Fibroblast of skin of abdomen (primary cell): ENCODE measurements at places on chromosomes 5 and 9.

- no peak for DNase-seq
Measured at GRCh38 chr5:132825033-132825833, 5.2 kb downstream of the SHROOM1 start.

DNA sequence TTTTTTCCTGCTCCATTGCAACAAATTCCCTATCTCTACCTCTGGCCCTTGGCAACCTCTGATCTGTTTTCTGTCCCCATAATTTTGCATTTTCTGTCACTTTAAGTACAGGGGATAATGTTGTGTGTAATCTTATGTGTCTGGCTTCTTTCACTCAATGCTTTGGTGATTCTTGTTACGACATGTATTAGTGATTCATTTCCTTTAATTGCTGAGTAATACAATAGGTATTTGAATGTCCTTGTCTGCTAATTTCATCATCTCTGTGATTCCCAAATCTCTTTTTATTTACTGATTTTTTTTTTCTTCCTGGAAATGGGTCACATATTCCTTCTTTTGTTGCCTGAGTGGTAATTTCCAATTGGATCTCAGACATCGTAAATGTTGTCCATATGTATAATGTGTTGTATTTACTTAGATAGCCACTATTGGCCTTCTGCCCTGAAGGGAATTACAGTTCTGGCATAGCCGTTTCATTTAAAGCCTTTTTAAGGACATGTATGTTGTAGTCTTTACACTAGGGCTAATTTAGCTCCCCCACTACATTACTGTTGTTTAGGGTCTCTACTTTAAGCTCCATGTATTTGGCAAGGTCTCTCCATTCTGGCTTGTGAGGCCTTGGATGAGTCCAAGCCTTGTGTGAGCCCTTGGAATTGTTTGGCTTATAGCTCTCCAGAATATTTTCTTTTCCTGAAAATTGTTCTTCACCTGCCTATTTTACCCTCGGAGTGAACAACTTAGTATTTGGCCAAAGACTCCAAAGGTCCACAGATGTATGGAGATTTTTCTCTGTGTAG lies 683.8 kb downstream of the LRRC70 start:
- DNase-seq: peak; percentile 82

- no peak for DNase-seq
Measured at GRCh38 chr5:11909471-11909870, 5.2 kb upstream of the CTNND2 start.

- peak; percentile 61 for DNase-seq
Measured at GRCh38 chr5:111830333-111830732, 73.3 kb upstream of the NREP start.

- DNase-seq: peak; percentile 30
Measured at GRCh38 chr5:64229163-64229774, 63.6 kb downstream of the RNF180 start.

DNA sequence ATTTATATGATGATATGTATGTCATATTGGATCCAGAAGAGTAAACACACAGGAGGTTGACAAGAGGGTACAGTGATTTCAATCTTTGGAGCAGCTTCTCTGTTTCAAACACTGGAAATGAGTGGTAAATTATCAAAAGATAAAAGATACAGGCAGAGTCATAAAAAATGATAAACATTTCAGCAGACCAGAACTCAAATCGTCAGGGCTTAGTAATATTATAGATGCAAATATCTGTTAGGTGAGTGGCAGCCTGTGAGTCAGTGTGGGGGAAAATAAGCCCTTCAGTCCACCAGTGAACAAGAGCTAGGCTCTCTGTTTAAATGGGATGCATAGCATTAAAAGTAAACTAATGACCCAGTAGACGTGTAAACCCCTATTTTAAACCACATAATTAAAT lies 1378.1 kb downstream of the EFNA5 start:
- DNase-seq: peak; percentile 71

- peak; percentile 68 for DNase-seq
Measured at GRCh38 chr5:59115345-59115744, 532.5 kb downstream of the RAB3C start.

DNA sequence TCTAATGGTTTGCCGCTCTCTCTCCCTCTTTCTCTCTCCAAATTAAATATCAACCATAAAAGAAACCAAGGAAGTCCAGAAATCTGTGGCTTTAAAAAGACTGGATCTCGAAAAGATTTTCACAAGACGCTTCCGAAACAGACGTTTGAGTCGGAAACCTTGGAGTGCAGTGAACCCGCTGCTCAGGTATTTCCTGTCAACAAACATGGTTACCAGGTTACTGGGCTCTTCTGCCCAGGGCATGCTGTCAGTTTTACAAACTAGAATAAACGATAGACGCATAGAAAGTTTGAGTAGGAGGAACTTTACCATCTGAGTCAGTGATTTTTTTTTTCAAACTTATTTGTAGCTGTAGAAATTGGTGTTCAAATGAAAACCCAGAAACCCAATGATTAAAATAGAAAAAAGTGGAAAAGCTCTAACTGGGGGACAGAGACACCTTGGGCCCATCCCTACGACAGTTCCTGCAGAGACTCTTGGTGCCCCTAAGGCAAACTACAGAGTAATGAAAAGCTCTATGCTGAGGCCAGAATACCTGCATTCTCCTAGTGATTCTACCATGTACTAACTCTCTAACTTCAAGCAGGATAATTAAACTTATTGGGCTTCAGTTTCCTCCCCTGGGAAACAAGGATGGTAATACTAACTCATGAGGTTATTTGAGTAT lies 90.0 kb downstream of the DOCK8 start:
- no peak for DNase-seq

GRCh38 chr5:78260771-78261170 lies 33.7 kb downstream of the AP3B1 start:
- DNase-seq: no peak

- no peak for DNase-seq
Measured at GRCh38 chr9:83930881-83931280, 9.6 kb upstream of the KIF27 start.

- DNase-seq: no peak
Measured at GRCh38 chr9:133353548-133353947, 2.7 kb downstream of the SURF1 start.

- no peak for DNase-seq
Measured at GRCh38 chr9:76206821-76207220, 187.4 kb downstream of the RFK start.

DNA sequence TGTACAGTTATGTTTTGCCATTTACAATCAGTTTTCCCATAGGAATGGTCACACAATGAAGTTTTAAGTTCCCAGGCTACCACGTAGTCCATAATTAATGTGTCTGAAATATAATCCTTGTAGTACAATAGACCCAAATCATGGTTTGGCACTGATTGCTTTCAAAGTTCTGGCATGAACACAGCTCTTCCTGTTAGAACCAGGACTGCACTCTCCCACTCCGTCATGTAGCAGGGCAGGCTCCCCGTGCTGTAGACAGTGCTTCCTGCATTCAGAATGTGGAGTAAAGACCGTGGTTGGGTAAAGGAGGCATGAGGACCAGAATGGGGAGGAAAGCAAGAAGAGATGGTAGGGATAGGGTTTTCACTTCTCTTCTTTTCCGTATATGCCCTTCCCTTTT lies 4.0 kb downstream of the SEC61B start:
- no peak for DNase-seq

- DNase-seq: peak; percentile 89
Measured at GRCh38 chr5:168364151-168364661, 72.8 kb downstream of the WWC1 start.

GRCh38 chr5:57028161-57028560 lies 76.2 kb upstream of the MIER3 start:
- DNase-seq: no peak

DNA sequence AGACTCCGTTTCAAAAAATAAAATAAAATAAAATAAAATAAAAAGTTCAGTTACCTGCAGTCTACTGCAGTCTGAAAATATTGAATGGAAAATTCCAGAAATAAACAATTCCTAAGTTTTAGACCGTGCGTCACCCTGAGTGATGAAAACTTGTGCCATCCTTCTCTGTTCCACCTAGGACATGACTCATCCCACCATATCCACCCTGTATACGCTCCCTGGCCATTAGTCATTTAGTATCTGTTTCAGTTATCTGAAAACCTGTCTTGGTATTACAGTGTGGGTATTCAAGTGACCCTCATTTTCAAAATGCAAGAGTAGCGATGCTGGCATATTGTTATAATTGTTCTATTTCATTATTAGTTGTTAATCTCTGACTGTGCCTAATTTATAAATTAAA lies 51.8 kb upstream of the TEX48 start:
- DNase-seq: no peak

GRCh38 chr9:126470241-126470993 lies 143.3 kb upstream of the LMX1B start:
- DNase-seq: no peak

DNA sequence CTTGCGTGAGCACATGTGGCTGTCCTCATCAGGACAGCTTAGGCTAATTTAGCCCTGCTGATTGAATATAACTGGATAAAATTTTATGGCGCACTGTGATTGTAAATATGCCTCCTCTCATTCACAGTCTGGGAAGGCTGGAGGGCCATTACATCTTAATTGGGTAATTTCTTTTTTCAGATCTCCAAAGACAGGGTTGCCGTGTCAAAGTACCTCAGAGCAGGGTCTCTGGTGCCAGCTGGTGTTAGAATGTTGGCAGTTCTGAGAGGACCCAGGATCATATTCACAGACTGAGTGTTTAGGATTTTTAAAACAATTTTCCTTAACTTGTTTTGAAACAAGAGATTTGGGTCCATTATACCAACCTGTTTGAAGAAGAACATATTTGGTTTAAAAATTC lies 455.7 kb upstream of the TLE4 start:
- no peak for DNase-seq

- no peak for DNase-seq
Measured at GRCh38 chr9:104836767-104837166, 72.8 kb downstream of the NIPSNAP3B start.

DNA sequence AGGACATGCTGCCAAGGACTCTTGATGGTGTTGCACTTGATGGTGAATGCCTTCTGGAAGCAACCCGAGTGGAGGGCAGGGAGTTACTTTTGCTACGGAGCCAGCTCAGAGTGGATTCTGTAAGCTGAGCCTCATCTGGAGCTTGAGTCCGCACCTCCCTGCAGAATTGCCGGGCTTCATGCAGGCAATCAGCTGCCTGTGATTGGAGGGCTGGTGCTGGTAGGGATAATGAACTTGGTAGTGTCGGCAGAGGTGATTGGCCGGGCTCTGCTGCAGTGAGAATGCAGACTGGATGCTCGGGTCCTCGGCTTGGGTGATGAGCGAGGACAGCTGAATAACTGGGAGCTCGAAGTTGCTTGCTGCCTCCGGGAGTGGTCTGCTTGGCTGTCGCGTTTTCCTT lies 23.1 kb downstream of the SLC25A25 start:
- peak; percentile 91 for DNase-seq

GRCh38 chr5:73928476-73929070 lies 302.6 kb downstream of the ARHGEF28 start:
- DNase-seq: no peak

GRCh38 chr9:93726147-93726546 lies 149.8 kb downstream of the PHF2 start:
- DNase-seq: no peak

DNA sequence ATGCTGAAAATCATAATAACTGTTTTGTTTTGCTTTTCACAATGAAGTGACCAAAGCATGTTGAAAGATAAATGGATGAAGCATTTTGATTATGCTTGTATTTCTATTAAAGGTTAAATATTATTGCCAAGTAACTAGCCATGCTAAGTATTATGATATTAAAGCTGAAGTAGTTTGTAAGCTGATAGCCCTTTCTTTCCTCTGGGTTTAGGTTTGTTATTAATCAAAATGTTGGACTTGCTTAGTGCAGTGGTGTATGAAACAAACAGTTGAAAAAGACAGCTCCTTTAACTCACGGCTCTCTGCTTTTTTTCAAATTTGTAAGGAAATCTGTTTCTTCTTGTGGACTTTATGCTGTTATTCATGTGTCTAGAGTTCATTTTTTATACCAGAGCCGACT lies 246.0 kb downstream of the CWC27 start:
- no peak for DNase-seq

DNA sequence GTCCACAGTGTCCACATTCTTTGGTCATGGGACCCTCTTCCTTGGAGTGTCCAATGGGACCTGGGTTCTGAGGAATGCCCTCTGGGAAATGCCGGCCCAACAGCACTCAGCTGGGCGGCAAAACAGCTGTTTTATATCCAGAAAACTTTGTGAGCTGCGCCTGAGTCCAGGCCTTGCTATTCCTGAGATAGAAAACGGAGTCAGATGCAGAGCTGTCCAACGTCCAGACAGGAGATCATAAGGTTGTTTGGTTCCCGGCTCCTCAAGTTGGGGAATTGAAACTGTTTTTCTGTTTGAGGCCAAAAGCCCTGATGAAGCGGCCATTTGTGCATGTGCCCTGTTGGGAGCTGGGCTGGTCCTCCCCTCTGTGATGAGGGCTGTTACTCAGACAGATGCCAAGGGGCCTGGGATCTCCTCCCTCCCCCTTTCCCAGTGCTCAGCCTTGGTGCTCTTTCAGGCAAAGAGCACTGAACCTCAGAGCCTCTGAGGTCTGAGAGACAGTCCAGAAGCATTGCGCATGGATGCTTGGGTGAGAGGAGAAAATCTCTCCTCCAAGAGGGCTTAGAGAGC lies 66.6 kb upstream of the GARNL3 start:
- DNase-seq: no peak

DNA sequence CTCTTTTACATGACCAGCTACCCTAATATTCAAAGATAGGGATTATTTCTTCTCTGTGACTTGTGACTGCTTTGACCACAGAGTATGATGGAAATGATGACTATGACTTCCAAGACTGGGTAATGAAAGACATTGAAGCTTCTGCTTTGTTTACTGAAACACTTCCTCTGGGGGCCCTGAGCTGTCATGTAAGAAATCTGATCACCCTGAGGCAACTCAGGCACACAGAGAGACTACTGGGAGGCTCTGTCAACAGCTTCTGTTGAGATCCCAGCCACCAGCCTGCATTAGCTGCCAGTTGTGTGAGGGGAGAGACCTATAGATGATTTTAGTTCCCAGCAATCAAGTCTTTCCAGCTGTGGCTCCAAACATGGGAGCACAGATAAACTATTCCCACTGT lies 76.5 kb downstream of the KCTD16 start:
- no peak for DNase-seq

GRCh38 chr5:90549729-90550275 lies 8.8 kb upstream of the ADGRV1 start:
- DNase-seq: no peak

DNA sequence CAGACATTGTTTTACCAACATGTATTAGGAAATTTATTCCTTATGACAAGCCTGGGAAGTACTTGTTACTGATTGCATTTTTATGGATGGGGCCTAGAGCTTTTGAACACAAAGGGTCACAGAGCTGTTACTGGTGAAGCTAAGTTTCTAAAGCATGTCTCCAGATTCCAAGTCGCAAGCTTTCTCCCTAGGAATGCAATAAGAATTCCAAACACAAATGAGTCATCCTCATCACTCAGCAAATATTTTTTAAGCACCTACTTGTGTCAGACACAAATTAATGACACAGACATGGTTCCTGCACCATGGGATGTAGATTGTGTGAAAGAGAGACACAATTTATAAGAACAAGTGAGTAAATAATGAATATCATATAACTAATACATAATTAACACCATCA lies 11.0 kb upstream of the SH3RF2 start:
- peak; percentile 97 for DNase-seq

GRCh38 chr5:31361234-31361633 lies 167.7 kb downstream of the CDH6 start:
- peak; percentile 75 for DNase-seq
